ENCODE measurements at places on chromosomes 2 and 18.
A peak's percentile ranks its signal among the peaks of the same experiment; 100 is the strongest.

DNA sequence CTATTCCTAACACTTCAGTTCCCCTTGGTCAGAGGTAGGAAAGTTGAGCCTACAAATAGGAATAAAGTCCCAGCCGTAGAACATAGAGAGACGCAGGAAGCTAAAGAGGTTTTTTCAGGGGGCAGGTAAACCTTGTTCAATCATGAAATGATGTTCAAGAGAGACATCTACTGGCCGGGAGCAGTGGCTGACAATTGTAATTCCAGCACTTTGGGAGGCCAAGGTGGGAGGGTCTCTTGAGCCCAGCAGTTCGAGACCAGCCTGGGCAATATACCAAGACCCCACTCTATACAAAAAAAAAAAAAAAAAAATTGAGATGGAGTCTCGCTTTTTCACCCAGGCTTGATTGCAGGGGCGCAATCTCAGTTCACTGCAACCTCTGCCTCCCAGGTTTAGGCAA, 66.7 kb upstream of the DNAJC10 start:
- peak; percentile 10 for DNase-seq

GRCh38 chr18:22734791-22735627, 198.1 kb upstream of the RBBP8 start:
- no peak for DNase-seq

DNA sequence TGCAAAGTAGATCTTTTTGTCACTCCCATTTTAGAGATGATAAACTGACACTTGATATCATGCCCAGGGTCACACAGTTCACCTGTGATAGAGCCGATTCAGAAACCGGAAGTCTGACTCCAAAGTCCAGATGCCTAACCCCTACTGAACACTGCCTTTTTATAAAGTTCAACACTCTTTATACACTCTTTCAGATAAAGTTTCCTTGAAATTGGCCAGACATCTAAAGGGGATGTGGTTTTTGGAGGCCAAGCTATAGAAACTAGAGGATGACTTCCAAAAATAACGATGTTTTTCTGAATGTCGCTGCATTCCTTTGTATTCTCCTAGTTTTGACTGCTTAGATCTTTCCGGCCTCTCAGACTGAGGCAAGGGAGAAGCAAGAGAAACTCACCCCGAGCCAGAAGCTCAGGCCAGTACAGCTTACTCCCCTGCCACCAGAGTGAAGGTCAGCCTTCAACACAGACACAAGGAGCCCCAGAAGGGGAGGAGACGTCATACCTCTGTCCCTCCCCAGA, 61.8 kb downstream of the NRP2 start:
- DNase-seq = no peak

- DNase-seq = no peak
Observed at GRCh38 chr18:37230768-37231167, 334.8 kb downstream of the CELF4 start.

DNA sequence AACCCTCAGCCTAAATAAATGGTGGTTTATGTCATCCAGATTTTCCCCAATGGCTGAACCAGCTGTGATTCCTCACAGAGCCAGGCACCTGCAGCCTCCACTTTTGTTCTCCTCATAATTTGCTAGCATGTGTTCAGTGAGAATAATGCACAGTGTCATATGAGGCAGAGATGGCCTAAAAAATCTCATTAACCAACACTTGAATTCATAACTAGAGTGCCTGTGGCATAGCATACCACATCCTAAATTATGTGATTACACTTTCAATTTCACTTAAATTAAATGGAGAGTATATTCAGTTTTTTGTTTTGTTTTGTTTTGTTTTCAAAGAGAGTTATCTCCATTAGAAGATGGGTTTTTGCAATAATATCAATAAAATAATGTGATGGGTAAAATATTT, 488.0 kb downstream of the CBLN2 start:
- no peak for DNase-seq

GRCh38 chr2:232315049-232315922, 63.3 kb upstream of the ALPP start:
- DNase-seq = peak; percentile 81

DNA sequence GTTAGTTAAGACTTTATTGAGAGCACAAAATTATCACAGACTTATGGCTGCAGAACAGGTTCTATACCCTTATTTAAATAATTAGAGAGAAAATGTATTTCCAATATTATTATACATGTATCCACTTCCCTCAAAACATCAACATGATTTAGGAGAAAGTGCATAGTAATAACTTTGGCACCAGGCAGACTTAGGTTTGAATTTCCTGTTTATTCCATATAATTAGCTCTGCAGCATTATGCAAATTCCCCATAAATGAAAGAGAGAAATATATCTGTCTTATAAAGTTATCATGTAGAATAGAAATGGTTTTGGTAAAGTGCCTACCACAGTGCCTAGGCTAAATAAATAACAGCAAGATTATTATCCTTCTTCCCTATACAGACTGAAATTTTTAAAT, 15.3 kb downstream of the SCN9A start:
- no peak for DNase-seq

GRCh38 chr2:73823916-73824523, 4.7 kb upstream of the STAMBP start:
- DNase-seq = peak; percentile 84

DNA sequence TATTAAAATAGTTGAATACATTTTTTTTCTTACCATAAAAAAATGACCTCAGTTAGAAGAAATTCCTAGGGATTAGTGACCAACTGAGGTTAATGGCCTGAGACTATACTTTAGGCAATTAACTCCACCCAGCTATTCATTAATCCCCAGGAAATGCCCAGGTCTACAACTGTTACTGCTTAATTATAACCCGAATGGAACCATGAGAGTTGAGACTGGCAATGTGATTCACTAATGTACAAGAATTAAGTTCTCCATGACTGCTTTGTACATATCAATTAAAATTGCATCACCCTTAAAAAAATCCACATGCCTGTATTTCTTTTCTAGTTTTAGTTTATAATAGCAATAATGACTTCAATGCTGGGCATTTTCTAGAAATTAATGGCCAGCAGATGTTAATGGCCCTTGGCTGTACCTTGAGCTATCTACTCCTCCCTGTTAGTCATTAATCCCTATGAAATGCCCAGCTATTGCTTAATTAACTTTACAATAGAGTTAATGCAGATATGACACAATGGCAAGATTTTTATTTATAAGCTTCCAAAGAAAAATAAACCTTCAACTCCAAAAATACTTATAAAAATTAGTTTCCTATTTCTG, 44.1 kb downstream of the ERBB4 start:
- no peak for DNase-seq

- no peak for DNase-seq
Observed at GRCh38 chr2:119212139-119212800, 11.4 kb upstream of the STEAP3 start.

DNA sequence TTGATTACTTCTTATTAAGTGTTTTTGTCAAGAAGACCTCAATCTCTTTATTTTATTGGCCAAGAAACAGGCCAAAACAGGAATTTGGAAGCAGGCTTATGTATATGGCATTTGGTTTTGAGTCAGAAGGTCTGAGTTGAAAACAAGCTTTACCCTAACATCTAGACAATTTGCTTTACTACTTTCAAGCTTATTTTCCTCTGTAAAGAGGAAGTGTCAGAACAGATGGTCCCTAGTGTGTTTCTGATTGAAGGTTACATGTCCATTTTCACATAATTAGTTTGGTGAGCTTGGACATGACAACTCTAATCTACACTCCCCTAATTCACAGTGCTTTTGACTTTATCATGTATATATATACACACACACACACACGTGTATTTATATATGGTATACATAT, 19.8 kb upstream of the MAP4K4 start:
- no peak for DNase-seq

DNA sequence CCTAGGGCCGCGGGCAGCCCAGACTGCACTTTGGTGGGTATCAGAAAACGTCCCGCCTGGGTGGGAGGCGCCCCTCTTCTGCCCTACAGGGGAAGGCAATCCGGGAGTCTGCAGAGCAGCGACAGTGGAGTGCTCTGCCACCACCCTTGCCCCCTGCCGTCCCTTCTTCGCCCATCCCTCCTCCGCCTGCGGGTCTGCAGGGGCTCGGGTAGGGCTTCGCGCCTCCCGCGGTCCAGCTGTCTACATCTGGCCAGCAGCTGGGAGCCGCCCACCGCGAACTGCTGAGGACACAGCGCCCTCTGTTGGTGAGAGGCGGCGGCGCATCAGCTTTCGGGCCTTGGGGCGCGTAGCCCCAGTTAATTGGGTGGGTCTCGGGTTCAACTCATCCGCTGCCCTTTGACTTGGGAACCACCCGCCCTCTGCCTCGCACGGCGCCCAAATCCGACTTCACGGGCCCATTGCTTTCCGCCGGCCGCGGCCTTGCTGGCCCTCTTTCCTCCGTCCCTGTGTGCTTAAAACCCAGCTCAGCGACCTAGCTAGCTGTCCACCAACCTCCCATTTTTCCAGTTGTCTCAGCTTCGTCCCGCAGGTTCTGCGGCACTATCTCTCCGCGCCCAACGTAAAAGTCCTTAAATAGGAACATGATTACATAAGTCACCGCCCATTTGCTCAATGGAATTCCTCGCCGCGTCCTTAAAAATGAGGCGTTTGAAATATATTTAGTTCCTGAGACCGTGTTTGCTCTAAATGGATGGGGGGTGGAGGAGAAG, 17.6 kb downstream of the WNT10A start:
- DNase-seq = peak; percentile 58

DNA sequence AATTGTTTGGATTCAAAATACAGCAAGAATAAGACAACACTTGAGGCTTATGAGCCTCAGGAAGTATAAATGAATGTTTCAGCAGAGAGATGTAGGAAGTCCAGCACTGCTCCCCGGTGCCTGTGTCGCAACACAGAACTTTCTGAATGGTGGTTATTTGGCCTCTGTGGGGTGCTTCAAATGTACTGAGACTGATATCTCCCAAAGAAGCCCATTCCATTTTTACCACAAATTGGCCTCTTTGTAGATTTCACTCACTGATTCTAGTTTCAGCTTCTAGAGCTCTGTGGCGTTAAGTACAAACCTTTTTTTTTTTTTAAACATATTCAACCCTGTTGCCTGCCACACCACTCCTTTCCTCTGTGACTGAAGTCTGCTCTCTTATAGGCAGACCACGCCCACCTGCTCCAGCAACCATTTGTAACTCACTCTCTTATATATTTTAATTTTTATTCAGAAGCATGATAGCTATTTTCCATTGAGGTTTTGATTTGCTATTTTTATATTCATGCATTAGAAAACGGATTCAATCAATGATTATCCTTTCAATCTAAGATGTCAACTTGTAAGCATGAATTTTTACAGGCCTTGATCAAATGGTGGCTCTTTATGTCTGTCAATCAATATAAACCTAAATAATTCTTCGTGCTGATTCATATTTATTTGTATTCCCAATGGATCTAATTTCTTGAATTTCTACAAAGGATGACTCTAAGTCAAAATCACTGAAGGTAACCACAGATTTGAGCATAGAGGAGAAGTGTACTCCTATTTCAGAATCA, 277.1 kb upstream of the CCDC68 start:
- peak; percentile 3 for DNase-seq

DNA sequence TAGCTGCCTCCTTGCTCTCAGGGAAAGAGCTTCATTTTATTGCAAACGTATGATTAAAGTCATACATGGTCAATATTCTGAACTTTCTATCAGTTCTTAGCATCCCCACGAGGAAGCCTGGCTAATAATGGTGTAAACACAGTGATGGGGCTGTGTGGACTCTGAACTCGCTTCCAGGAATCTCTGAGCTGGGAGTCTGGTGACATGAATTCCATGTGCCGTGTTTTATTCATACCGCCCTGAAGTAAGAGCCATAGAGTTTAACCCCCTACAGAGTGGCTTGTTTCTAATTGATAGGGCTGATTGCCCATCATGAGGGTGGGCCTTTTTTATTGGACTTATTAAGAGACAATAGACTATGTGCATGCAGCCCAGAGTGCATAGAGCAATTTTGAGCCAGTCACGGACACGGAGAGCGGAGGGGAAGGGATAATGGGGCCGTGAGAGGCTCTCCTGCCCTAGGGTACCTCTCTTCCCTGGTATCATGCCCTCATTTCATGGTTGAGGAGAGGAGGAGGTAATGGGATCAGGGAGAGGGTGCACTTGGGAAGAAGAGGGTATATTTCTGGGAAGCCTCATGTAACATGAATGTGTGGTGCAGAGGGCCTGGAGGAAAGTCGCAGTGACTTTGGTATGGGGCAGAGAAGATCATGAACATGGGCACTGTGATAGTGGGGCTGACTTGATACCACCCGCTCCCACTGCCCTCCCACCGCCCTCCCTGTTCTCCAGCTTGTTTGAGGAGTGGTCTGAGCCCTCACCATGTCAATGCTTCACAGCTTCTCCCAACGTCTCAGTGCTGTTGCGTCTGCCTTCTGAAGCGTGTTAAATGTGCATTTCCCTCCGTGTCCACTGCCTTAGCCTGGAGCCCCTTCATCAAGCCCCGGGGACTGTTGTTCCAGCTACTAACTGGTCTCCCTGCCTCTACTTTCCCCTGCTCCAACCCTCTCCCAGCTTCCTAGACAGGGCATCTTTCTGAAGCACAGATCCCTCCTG, 73.2 kb downstream of the IL1R2 start:
- DNase-seq = peak; percentile 49

- DNase-seq = peak; percentile 92
Observed at GRCh38 chr18:10787293-10787901, 261.6 kb downstream of the NAPG start.

GRCh38 chr18:39272230-39272629, 1706.6 kb upstream of the CELF4 start:
- DNase-seq = no peak

GRCh38 chr18:56238576-56238975, 399.8 kb downstream of the TXNL1 start:
- no peak for DNase-seq

DNA sequence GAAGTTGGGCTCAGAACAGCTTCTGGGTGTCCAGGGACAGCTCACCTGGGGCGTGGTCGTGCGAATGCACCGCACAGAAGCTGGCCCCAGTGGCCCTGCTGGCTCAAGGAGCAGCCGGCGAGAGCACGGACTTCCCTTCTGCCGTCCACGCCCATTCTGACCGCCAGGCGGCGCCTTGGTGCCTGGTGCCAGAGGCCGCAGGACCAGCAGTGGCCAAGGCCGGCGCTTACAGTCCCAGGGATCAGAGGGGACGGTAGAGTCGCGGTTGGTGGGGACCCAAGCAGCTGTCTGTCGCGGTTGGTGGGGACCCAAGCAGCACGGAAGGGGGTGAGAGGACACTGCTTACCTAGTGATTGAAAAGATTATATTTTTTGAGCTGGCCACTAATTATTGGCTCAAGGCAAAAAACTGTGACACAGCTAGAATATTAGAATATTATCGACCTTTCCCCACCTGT, 25.7 kb downstream of the NPPC start:
- DNase-seq = peak; percentile 57

DNA sequence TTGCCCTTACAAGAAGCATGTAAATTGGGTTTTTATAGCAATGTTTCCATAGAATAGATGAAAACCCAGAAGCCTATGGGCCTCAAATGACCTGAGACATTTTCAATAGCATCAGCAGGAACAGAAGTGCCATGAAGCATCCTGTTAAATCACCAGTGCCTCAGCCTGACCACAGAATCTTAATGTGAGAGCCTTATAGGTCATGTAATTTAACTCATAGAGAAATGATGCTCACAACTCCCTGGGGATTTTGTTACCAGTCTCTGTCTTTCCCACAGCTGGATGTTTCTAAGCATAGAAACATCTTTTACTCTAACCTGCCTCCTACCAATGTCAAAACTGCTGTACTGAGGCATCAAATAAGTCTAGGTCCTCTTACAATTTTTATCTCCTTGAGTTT, 295.8 kb upstream of the ACVR2A start:
- no peak for DNase-seq

GRCh38 chr2:126356631-126357030, 299.3 kb upstream of the GYPC start:
- no peak for DNase-seq

- DNase-seq = no peak
Observed at GRCh38 chr2:48240912-48241311, 289.0 kb upstream of the STON1 start.
